ENCODE measurements at places on chromosomes 12 and 14. TPM values are rescaled to one million over a fixed set of nuclear protein-coding genes. Genes with fewer than 3 reads are reported as not detected.
A peak's percentile ranks its signal among the peaks of the same experiment; 100 is the strongest.

- H3K4me1 ChIP-seq, result no peaks in the 10 kb centered on the region
- no peak overlapping the region for H3K27ac ChIP-seq
- H3K27me3 ChIP-seq, result peaks cover 13% of the 10 kb centered on the region
These were observed 51.1 kb upstream of the FRMD6 start for GRCh38 chr14:51600658-51601057.

DNA sequence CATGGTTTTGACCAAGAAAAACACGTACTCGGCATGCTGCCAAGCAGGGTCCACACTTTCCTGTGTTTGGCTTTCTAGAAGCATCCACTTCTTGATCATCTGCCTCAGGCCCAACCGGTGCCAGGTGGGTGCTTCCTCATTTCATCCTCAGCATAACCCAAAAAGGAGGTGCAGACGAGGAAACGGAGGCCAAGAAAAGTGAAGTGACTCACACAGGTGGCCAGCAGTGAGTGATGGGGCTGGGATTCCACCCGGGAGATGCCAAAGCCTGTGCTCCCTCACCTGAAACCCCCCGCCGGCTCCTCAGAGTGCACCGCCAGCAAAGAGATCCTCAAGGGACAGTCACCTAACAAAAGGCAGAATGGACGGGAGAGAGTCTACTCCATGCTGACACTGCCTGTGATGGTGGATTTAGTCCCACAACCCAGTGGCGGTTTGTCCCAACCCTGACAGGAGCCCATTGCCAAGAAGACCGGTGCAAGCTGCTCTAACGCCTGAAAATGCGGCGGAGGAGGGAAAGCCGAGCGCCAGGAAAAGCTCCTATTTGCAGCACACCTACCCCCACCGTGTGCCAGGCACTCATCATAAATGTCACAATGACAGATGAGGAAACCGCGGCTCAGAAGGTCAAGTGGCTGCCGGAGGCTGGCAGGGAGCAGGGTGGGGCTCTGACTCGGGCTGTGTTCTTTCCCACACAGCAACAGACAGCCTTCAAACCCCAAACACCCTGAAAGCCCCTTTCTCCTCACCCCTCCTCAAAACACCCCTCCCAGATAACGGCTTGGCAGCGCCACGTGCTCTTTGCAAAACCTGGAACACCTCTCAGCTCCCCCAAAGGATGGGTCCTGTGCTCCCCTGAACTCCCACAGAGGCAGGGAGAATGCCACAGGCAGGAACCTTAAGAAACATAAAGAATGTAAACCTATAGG is 18.8 kb downstream of the BCL11B start:
- H3K27me3 ChIP-seq, result no peaks in the 10 kb centered on the region
- peak; percentile 84 for DNase-seq
- H3K27ac ChIP-seq, result peak overlapping the region; percentile 95
- H3K4me3 ChIP-seq, result peak overlapping the region; percentile 68
- H3K4me1 ChIP-seq, result peaks cover 95% of the 10 kb centered on the region
- peaks cover 73% of the 10 kb centered on the region for H3K36me3 ChIP-seq

DNA sequence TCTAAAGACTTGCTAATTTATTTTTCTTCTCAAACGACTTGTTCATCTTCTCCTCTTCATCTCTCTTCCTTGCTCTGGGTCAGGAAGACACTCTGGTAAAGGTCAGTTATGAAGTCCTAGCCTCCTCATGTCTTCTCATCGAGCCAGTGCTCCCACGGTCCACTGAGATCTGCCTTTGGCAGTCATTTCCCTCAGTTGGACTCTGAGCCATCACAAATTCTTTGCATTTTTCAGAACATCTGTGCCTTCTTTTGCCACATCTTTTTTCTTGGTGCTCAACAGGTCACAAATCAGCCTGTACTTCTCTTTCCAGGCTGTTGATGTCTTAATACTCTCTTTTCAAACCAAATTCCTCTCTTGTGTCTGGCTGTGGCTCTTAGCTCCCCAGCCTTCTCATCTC is 49.7 kb downstream of the IGF1 start:
- H3K4me3 ChIP-seq, result no peak overlapping the region
- DNase-seq, result no peak
- H3K27ac ChIP-seq, result no peak overlapping the region
- no peaks in the 10 kb centered on the region for H3K27me3 ChIP-seq

The KITLG gene
- total RNA-seq, result 0.07 TPM

DNA sequence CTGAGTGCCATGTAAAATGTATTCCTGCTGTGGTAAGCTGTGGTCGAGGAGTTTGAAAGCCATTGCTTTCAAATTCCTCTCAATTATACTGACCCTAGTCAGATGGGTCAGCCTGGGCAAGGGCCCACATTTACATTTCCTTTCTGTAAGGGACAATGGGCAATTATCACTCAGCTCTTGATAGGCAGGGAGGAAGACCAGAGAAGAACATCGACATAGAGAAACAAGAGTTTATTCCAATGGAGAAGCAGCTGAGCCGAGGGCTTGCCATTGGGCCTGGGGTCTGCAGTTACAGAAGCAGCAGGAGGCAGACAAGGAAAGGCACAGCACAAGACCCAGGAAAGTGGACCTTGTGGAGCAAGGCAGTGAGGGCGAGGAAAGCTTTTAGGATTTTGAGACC is 9.7 kb downstream of the NRIP2 start:
- H3K4me1 ChIP-seq, result no peaks in the 10 kb centered on the region
- H3K27me3 ChIP-seq, result no peaks in the 10 kb centered on the region
- H3K27ac ChIP-seq, result no peak overlapping the region
- no peak for DNase-seq

The RNFT2 gene
- total RNA-seq, result 13.0 TPM

The RPS6KA5 gene
- 10.0 TPM for total RNA-seq

- DNase-seq, result no peak
- peaks cover 22% of the 10 kb centered on the region for H3K27me3 ChIP-seq
- H3K36me3 ChIP-seq, result no peaks in the 10 kb centered on the region
- no peak overlapping the region for H3K4me3 ChIP-seq
- H3K27ac ChIP-seq, result no peak overlapping the region
- H3K4me1 ChIP-seq, result peaks cover 11% of the 10 kb centered on the region
These were observed 2.1 kb upstream of the B4GALNT3 start for GRCh38 chr12:457676-458075.

- DNase-seq, result no peak
- no peak overlapping the region for H3K4me3 ChIP-seq
- peaks cover 24% of the 10 kb centered on the region for H3K4me1 ChIP-seq
- H3K27ac ChIP-seq, result peak overlapping the region; percentile 6
- no peaks in the 10 kb centered on the region for H3K27me3 ChIP-seq
These were observed 11.7 kb downstream of the ITGA5 start for GRCh38 chr12:54407183-54407905.

DNA sequence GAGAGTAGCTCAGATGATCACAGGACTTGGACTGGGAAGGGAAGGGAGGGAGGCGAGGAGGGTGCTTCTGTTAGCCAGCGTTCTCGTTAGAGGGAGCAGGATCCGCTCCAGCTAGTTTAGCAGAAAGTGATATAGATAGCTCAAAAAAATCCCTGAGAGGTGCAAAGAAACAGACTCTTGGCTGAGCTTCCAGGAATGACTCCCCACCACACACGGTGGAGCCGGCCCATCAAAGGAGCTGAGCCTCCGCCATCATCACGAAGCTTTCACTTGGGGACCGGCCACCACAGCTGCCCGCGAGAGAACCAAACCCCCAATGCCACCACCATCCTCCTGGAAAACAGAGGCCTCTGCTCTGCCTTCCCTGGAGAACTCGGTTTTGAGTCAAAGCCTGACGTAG is 124.6 kb upstream of the BCL2L14 start:
- DNase-seq, result no peak
- no peaks in the 10 kb centered on the region for H3K36me3 ChIP-seq
- peaks cover 2% of the 10 kb centered on the region for H3K4me1 ChIP-seq
- no peaks in the 10 kb centered on the region for H3K27me3 ChIP-seq

GRCh38 chr12:32089156-32089555 is 17.5 kb upstream of the BICD1 start:
- DNase-seq, result no peak
- no peak overlapping the region for H3K4me3 ChIP-seq
- no peaks in the 10 kb centered on the region for H3K27me3 ChIP-seq
- no peaks in the 10 kb centered on the region for H3K36me3 ChIP-seq
- H3K4me1 ChIP-seq, result no peaks in the 10 kb centered on the region

The NPAS3 gene
- not detected for total RNA-seq

- no peak overlapping the region for H3K27ac ChIP-seq
- peaks cover 20% of the 10 kb centered on the region for H3K4me1 ChIP-seq
- no peaks in the 10 kb centered on the region for H3K36me3 ChIP-seq
- no peaks in the 10 kb centered on the region for H3K27me3 ChIP-seq
- H3K4me3 ChIP-seq, result no peak overlapping the region
These were observed 61.3 kb downstream of the ARF6 start for GRCh38 chr14:49954171-49954631.

The MMP17 gene
- total RNA-seq, result not detected

- peak overlapping the region; percentile 30 for H3K27ac ChIP-seq
- H3K4me1 ChIP-seq, result peaks cover 74% of the 10 kb centered on the region
- no peaks in the 10 kb centered on the region for H3K27me3 ChIP-seq
- no peak overlapping the region for H3K4me3 ChIP-seq
- DNase-seq, result no peak
These were observed 22.0 kb downstream of the USP15 start for GRCh38 chr12:62282057-62282774.

DNA sequence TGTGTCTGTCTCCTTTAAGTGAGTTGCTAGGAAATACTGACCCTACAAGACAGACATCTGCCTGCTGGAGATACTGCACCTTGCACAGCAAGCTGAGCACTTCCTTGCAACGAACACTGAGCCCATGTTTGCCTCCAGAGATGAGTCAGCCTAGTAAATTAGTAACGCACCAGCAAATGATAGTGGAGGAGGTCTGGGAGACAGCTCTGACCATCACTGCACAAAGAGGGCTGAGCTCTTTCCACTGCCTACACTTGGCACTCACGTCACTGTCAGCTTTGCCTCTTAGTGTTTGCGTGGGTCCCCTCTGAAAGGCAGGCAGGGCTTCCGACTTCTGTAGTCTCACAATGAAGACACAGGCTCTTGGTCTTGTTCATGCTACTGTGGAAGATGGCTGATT is 109.0 kb downstream of the APAF1 start:
- peaks cover 8% of the 10 kb centered on the region for H3K27me3 ChIP-seq
- H3K4me1 ChIP-seq, result peaks cover 2% of the 10 kb centered on the region

Measured in activated naive CD4-positive, alpha-beta T cell treated with anti-CD3 and anti-CD28 coated beads for 36 hours (primary cell).